ENCODE measurements at places on chromosomes 6 and 20.

- no peak for DNase-seq
Observed at GRCh38 chr20:50304923-50305635, 114.4 kb downstream of the CEBPB start.

DNA sequence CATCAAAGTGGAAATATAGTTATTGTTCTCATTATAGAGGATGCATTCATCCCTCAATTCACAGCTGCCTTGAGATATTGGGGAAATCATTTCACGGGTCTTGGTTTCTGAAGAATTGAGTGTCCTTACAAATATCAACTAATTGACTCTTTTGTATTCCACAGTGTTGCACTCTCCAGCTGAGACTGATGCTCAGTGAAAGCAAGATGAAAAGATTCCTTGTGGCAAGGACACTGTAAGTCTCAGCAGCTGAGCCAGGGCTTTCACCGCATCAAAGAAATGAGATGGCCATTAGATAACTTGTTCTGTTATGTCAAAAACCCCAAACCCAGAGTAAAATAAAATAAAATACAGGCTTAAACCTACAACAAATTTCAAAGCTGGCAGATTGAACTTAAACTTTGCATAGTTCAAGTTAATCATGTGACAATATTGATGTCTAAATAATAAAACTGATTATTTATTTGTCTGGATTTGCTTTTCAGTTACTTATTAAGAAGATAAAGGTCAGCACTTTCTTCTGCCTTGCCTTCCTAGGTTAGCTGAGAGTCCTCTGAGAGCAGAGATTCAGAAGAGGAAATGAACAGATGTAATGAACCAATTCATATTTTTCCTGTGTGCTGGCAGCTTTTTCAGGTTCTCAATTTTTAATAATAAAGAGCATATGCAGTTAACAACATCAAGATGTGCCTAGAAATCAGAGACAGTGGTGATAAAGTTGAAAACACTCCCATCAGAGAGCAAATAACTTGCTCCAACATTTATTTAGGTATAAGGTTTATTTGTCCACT lies 82.4 kb upstream of the SMLR1 start:
- DNase-seq = no peak

DNA sequence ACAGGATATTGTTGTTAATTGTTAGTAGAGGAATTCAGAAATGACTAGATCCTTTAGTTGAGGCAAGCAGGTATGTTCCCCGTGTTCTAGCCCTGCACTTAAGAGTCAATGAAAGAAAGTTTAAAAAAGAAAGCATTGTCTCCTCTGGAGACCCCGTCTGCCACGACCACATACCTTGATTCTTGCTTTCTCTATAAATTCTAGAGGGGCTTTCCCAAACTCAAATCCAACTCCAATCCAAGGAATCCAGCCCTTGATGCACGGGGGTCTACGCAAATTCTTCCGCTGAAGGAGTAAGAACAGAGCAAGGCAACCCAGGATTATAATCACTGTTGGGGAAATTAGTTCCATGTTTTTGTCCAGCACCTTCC lies 401 bp downstream of the CYP39A1 start:
- DNase-seq = no peak

- DNase-seq = no peak
Observed at GRCh38 chr20:56653211-56653610, 24.1 kb downstream of the TFAP2C start.

GRCh38 chr6:27294409-27294808 lies 17.7 kb downstream of the POM121L2 start:
- DNase-seq = no peak

DNA sequence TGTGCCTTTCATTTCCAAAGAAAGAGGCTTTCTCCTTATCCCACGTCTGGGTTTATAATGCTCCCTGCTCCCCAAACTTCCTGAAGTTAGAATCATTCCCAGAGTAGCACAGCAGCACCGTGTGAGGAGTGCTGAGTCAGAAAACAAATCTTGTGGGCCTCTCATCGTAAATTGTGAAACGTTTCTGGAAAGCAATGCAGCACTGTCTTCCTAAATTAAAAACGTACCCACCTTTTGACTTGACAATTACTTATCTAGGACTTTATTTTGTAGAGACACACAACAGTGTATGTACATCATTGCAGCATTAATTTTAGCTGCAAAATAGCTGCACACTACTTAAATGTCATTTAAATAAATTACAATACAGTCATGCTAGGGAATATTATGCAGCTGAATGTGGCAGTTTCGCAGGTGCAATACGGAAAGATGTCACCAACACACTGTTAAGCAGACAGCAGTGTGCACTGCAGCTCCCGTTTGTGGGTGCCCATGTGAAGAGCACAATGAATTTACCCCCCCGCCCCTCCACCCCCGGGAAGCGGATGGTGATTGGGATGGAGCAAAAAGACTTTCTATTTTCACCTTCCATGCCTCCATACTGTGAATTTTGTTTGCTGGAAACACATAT lies 30.8 kb downstream of the RRBP1 start:
- DNase-seq = no peak

GRCh38 chr6:126716032-126716431 lies 376.1 kb downstream of the CENPW start:
- DNase-seq = no peak

DNA sequence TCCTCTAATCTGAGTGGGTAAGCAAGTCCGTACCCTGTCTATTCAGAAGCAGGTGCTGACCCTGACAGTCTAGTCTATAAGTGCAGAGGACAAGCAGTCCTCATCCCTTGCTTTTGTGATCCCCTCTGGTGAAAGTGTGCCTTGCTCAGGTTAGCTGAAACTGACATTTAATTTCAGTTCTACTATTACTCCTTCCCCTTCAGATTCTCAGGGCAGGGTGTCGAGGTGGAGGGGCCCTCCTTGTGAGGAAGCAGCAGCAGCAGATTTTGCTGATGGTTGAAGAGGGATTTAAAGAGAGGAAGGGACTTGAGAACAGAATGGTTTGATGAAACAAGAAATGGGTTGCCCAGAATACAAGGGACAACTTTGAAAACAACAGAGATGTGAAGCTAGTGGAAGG lies 309.3 kb downstream of the CLIC5 start:
- DNase-seq = no peak

DNA sequence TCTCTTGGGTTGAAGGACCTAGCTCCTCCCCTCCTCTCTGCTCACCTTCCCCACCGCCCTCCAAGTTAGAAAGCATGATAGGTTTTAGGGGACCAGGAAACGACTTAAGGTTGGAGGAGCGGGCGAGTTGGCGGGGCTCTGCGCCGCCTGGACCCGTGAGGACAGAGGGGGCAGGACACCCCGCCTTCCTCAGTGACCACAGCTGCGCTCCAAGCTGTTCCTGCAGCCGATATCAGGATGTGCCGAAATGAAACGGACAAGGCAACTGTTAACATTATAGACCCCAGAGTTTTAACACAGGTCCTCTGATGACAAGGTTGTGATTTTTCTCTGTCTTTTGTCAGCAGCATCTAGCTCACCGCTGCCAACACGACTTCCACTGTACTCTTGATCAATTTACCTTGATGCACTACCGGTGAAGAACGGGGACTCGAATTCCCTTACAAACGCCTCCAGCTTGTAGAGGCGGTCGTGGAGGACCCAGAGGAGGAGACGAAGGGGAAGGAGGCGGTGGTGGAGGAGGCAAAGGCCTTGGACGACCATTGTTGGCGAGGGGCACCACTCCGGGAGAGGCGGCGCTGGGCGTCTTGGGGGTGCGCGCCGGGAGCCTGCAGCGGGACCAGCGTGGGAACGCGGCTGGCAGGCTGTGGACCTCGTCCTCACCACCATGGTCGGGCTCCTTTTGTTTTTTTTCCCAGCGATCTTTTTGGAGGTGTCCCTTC lies at the start of gene GRM1:
Gene GRM1 (plus strand): TSS at position 212 of the 722 bp plus-strand sequence. CDS start 456 bp downstream, at position 668.
- DNase-seq = no peak

DNA sequence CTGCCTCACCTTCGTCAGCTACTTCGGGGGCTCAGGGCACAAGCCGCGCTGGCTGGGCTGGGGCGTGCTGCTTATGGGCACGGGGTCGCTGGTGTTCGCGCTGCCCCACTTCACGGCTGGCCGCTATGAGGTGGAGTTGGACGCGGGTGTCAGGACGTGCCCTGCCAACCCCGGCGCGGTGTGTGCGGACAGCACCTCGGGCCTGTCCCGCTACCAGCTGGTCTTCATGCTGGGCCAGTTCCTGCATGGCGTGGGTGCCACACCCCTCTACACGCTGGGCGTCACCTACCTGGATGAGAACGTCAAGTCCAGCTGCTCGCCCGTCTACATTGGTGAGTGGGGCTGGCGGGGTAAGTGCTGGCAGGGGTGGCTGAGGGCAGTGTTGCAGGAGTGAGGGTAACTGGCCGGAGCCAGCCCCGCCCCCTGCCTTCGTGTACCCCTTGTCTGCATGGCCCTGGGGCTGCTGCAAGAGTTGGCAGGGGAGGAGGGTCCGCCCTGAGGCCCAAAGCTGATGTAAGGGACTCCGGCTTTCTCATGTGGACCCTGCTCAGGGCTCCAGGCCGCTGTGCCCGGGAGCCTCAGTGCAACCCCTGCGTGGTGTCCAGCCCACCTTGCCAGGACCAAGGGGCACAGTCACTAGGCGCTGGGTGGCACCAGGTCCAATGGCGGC lies 14.8 kb downstream of the SLCO4A1 start:
- no peak for DNase-seq

DNA sequence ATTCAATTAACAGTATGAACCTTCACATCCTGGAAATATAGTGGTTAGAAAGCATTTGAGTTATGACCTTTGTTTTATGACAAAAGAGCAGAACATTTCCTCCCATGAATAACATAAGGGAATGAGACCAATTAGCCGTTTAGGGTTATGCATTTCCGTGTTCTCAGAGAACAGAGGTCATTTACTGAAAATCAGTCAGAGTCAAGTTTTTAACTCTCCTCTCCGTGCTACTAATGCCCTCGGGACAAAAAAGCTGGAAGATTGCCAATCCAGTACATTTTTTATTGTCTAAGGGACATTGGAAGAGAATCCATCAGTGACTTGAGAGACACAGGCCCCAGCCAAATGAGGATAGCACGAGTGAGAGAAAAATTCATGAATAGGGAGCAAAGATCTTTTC lies 632.7 kb downstream of the RFPL4B start:
- no peak for DNase-seq

DNA sequence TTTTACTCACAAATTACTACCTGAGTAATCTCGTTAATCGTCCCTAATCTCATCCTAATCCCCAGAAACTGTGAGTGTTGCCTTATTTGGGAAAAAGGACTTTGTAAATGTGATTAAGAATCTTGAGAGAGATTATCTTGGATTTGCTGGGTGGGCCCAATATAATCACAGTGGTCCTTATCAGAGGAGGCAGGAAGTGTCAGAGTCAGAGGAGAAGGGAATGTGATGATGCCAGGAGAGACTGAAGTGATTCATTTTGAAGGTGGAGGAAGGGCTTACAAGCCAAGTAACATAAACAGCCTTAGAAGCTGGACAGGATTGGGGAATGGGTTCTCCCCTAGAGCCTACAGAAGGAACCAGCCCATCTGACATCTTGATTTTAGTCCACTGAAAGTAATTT lies 16.7 kb downstream of the RPP21 start:
- DNase-seq = no peak

DNA sequence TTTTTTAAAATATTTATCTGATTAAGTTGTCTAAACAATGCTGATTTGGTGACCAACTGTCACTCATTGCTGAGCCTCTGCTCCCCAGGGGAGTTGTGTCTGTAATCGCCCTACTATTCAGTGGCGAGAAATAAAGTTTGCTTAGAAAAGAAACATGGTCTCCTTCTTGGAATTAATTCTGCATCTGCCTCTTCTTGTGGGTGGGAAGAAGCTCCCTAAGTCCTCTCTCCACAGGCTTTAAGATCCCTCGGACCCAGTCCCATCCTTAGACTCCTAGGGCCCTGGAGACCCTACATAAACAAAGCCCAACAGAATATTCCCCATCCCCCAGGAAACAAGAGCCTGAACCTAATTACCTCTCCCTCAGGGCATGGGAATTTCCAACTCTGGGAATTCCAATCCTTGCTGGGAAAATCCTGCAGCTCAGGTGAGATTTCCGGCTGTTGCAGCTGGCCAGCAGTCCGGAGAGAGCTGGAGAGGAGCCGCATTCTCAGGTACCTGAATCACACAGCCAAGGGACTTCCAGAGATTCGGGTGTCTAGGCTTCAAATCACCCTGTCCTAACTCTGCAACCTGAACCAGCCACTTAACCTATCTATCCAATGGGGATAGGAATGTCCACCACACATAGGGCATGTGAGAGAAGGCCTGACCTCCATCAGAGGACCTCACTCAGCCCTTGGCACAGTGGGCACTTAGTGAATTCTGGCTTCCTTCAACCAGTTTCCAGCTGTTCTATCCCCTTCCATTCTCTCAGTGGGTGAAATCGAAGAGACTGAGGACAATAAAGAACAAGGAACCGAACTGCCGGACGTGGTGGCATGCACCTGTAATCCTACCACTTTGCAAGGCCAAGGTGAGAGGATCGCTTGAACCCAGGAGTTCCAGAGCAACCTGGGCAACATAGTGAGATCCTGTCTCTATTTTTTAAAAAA lies 3.1 kb downstream of the TNF start:
- no peak for DNase-seq

DNA sequence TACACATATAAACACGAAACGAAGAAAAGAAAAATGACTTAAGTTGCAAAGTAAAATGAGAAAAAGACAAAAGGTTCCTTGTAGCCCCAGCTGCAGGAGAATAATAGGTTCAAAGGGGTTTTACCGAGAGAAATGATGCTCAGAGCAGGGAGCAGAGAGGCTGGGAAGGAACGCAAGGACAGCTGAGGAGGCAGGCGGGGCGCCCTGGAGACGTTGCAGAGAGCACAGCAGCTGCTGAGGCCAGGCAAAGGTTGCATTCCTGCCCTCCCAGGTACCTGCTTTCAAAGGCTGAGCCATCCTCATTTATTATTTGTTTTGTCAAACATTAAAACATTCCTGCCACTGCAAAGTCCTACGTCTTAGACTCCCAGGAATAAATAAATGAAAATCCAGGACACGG lies 16.2 kb upstream of the VAPB start:
- DNase-seq = no peak

GRCh38 chr6:1297746-1298145 lies 14.2 kb upstream of the FOXQ1 start:
- DNase-seq = no peak

GRCh38 chr6:35392111-35392702 lies 49.8 kb downstream of the PPARD start:
- no peak for DNase-seq

DNA sequence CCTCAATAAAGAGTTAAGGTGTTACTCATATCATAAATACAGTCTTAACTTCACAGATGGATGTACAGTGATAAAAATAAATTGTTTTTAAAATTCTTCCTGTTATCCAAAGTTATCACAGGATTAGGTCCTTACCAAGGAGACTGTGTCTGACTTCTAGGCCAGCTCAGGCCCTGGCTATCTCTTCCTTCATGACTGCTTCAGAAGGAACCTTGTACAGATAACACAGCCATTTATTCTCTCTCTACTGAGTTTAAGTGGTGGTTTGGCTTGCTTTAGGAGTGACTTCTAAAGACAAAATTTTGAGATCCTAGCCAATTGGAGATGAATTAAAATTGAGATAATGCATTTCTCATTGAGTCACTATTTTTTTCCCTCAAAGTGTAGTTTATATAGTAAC lies 40.8 kb upstream of the RNF182 start:
- no peak for DNase-seq

GRCh38 chr20:57301026-57301425 lies 28.6 kb upstream of the SPO11 start:
- DNase-seq = no peak

Measured in KG1 (cell line).